Cerebellum (tissue), 4 donors: ENCODE measurements at places on chromosomes 4 and X. TPM values are rescaled to one million over a fixed set of nuclear protein-coding genes. Genes with fewer than 3 reads are reported as not detected.

SPATA4 gene
- total RNA-seq, result 0.09 TPM

SPATA18 gene
- total RNA-seq, result 2.1 TPM

TKTL1 gene
- 5.0 TPM for total RNA-seq

GDPD2 gene
- total RNA-seq, result 7.7 TPM

WNK3 gene
- 40.2 TPM for total RNA-seq

CCNB3 gene
- 0.82 TPM for total RNA-seq

SPON2 gene
- 21.9 TPM for total RNA-seq

WDR44 gene
- 23.0 TPM for total RNA-seq
